ENCODE measurements at places on chromosomes 11 and 22.

- no peak for DNase-seq
Observed at GRCh38 chr11:118602331-118602730, 5.1 kb upstream of the PHLDB1 start.

DNA sequence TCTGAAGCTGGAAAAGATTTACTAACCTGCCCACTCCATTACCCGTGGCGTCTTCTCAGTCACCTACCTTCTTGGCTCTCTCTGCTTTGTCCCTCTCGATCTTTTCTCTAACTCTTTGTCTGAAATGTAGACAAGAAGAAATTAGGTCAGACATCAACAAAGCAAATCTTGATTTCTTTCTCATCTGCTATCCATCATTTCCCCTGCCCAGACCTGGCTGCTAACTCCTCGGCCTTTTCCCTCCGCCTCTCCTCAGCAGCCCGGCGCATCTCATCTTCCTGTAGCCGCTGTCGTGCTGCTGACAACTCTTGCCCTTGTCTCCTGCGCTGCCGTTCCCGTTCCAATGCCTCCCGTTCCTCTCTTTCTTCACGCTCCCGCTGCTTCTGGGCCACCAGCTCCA, 1.2 kb downstream of the UBXN1 start:
- DNase-seq, result no peak

DNA sequence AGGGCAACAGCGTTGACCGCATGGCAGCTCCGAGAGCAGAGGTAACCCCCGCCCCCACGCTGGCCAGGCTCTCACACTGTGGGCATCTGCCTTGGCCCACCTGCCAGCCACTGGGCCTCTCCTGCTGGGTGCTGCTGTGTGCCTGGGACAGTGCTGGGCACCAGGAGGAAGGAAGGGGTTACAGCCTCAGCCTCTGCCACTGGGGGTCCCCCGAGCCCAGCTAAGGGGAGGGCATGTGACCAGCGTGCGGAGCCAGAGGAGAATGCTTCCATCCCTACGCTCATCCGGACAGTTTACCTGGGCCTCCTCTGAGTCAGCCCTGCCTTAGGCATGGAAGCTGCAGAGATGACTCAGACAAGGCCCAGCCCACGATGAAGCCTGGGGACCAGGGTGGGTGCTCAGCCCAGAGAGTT, 10.9 kb downstream of the NCF4 start:
- DNase-seq, result no peak

GRCh38 chr11:100404907-100405306, 282.2 kb upstream of the ARHGAP42 start:
- no peak for DNase-seq

DNA sequence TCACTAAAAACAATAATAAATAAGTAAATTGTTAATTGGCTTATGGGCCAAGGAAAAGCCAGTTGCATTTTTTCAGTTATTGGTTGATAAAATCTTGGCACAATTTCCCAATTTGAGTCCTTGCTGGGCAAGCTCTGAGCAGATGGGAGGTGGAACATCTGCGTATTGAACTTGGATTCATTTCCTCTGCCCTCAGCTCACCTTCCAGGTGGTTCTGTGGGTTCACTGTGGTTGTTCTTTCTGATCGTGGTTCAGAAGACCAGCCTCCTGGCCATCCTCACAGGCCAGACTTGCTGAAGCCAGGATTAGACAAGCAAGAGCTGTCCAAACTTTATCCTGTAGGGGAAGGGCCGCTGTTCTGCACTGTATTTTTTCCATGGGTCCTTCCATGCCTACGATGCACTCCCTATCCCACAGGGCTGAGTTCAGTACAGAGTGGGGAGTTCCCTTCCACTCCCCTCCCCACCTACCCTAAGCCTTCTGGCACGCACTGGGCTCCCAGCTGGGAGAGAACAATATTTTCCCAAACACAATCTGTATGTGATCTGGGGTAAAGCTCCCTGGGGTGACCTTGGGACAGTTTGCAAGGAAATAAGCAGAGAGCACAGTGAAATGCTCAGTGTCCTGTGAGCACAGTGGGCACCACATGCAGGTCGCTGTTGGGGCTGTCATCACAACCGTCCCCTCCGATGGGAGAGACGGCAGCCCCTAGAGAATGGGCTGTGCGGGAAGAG, 43.5 kb upstream of the TP53I11 start:
- DNase-seq, result no peak

DNA sequence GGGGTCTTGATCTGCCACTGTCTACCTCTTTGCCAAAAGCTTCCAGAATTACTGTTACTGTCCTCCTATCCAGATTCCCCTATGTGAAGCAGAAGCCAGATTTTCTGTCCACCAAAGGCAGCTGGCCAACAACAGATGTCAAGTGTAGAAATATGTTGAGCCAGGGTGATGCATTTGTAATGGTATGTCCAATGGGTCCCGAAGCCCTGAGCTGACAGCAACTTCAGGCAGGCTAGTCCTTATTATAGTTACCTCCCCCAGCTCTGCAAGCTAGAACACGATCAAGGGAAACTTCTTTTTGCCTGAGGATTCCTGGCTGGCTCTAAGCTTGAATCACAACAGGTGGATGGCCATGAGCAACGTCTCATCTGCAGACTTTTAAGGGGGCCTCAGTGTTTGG, 10.2 kb downstream of the PAMR1 start:
- peak; percentile 71 for DNase-seq

DNA sequence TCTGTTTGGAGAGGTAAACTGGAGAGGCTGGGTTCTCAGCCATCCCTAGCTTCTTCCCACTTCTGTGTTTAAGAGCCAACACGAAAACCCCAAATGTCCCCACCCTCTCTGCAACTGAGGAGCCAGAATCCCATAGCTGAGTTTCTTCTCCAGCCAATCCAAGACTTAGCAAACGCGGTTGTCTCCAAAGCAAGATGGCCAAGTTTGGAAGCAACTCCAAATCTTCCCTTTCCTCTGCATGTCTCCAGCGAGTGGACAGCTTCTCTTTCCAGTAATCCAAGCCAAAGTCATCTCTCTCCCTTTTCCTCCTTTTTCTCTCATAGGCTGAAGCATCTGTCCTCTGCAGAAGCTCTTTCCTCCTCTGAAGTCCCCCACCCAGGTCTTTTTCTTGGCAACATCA, 539.2 kb downstream of the MIAT start:
- no peak for DNase-seq

GRCh38 chr22:30906411-30906810, 62.2 kb downstream of the MORC2 start:
- DNase-seq, result no peak

GRCh38 chr11:33682019-33682418, 18.6 kb downstream of the C11orf91 start:
- DNase-seq, result no peak

GRCh38 chr11:112634551-112634950, 326.7 kb upstream of the NCAM1 start:
- DNase-seq, result no peak

DNA sequence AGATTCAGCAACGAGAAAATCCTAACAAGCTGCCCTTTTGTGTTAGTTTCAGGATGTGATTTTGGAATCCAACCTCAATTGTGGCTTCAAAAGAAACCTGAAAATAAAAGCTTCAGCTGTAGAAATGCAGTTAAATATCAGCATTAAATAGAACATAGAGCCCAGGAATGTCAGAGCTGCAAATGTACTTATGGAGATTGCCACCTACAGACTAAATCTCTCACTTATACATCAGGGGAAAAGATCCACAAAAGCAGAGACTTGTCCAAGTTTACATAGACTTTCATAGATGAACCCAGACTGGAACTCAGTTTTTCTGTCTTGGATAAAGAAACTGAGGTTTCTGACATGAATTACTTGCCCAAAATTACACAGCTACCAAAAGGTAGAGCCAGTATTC, 446.6 kb downstream of the DLG2 start:
- DNase-seq, result no peak

DNA sequence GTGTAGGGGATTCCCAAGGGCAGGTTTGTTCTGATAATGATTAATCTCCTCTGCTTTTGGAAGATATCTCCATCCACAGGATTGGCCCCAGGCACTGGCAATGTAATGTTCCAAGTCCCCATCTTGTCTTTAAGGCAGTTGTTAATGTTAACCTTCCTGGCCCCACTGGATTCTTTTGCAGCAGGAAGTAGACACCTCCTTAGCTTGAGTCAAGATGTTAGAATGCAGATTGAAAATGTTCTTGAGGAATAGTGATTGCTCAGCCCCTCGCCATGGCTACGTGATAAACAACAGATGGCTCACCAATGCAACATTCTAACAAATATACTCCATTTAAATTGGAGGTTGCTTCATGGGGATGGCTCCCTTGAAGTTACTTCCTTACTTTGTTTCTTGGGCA, 7.3 kb downstream of the HEPHL1 start:
- DNase-seq, result no peak

GRCh38 chr11:72629266-72629665, 45.0 kb downstream of the PDE2A start:
- DNase-seq, result no peak

- DNase-seq, result no peak
Observed at GRCh38 chr11:117299351-117300282, 8.5 kb downstream of the BACE1-AS start.

GRCh38 chr22:19396934-19397733, 34.4 kb downstream of the HIRA start:
- no peak for DNase-seq

GRCh38 chr11:115739878-115740277, 235.7 kb upstream of the CADM1 start:
- DNase-seq, result no peak

DNA sequence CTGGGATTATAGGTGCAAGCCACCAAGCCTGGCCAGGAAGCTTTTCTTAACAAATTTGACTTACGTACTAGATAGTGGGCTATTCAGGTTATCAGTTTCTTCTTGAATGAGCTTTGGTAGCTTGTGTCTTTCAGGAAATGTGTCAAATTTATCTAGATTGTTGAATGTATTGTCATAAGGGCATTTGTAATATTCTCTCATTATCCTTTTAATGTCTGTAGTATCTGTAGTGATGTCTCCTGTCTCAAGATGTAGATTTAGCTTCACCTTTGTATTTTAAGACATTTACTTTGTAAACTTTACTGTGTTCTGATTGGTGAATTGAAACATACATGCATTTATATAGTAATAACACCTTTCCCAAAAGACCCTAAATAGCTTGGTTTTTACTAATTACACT, 20.7 kb downstream of the ARHGAP8 start:
- no peak for DNase-seq

DNA sequence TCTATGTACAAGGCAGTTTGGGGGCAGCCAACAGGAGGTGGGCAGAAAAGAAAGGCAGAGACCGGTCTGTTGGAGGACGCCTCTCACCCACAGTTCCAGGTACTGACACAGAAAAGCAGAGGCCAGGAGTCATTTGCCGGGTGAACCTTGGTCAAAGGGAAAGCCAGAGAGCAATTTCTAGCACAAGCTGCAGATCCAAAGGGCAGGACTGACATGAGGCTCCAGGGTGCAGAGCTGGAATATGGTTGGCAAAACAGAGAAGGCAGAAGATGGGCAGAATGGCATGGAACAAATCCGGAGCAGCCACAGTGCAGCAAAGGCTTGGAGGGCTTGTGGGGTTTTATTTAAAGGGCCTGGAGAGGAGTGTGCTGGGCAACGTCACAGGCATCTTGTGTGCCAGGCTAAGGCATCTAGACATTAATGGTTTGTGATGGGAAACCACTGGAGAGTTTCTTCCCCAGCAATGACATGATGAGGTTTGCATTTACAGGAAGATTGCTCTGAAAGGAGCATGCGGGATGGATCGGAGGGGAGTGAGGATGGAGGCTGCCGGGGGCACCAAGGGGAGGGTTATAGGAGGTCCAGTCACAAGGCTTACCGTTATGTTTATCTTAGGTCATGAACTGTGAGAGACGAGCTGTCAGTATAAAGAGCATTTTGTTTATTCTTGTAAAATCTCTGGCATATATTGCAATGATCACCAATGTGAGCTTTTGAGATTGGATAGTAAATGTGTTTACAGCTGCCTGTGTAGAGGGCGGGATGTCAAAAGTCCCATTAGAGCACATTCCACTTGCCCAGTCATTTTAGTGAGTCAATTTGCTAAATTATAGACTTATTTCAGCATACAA, 5.7 kb upstream of the MMP20 start:
- no peak for DNase-seq

- no peak for DNase-seq
Observed at GRCh38 chr11:3950996-3951660, 95.7 kb downstream of the STIM1 start.

DNA sequence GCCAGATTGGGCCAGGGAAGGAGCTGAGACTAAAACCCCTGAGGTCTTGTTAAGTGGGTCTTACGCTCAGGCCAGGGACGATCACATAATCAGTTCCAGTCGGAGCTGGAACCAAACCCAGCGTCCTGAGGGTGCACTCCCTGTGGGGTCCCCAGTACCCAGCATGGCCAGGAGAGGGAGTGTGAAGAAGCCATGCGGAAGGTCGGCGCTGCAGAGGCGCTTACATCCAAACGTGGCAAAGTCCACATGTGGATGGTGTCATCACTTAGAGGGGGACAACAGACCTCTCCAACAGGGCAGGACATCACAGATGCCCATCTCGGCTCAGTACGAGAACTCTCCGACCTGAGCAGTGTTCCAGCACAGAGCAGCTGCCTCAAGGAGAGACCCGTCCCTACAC, 8.3 kb downstream of the ATP5MGL start:
- DNase-seq, result no peak

DNA sequence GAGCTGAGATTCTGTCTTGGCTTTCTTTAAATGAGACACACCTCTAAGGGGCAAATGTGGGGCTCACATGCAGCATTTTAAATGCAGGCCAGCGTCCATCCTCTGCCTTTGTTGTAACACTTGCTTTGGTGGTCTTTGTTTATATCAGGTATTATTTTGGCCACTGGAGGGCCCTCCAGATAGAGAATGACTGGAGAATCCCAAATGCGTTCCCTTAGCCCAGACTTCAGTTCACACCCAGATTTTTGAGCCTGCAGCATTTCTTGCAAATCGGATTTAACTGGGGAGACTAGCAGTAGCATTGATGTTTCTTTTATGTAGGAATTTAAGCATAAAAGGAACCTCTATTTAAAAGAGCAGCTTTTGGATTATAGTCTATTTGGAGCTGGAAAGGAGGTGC, 200.2 kb upstream of the SORL1-AS1 start:
- no peak for DNase-seq

GRCh38 chr22:31852691-31853421, 91.5 kb upstream of the YWHAH start:
- no peak for DNase-seq

- no peak for DNase-seq
Observed at GRCh38 chr11:12599408-12600143, 74.6 kb upstream of the TEAD1 start.

- peak; percentile 9 for DNase-seq
Observed at GRCh38 chr11:123654566-123655081, at the start of gene SCN3B. Gene SCN3B (minus strand): TSS chr11:123654624. CDS start chr11:123653801, 823 bp downstream.

DNA sequence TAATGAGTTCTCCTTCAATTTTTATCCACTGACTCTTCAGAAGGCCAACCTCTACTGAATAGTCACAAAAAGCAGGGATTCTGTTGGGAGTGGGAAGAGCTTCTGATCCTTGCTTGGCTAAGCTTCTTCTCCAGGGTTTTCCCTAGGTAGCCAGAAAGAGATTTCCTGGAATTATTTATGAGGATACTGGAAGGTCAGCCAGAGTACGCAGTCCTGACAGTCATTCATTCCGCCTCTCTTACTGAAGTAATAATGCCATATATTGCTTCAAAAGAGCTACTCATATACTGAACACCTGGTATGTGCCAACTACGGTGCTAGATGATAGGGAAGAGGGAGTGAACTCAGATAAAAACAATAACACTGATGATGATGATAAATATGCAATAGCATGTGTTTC, 116.1 kb downstream of the CCDC34 start:
- no peak for DNase-seq

GRCh38 chr22:41123151-41123550, 30.8 kb downstream of the EP300 start:
- no peak for DNase-seq
